Effector memory CD8-positive, alpha-beta T cell (primary cell): ENCODE measurements at places on chromosomes 3 and 15.

DNA sequence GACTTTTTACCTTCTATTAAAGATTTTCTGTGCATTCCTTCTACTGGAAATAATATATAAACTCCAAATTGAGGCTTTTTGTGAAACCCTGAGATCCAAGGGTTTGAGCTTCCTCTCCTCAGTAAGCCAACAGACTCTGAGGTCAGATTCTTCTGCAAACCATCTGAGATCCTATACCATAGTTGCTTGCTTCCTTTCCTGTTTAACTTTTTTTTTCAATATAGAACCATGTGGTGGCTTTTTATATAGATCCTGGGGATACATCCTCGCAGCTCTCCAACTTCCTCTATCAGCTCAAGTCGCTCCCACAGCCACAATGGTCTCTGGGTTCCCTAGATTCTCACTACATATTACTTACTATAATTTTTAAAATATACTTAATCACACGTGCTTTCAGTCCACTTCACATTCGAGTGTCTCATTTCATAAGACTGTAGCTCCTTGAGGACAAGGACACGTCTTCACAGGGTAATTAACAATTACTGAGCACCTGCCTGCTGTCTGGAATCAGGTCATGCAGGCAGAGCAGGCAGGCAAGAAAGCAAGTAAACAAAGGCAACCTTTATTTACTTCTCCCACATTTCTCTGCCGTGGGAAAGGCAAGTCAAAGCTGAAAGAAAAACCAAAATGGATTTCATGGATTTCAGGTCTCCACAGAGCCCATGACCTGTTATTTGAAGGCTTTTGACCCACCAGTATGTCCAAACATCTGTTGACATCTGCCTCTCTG lies 941.5 kb downstream of the FHIT start:
- no peaks in the 10 kb centered on the region for H3K36me3 ChIP-seq
- H3K27me3 ChIP-seq, result no peaks in the 10 kb centered on the region
- H3K4me3 ChIP-seq, result no peak overlapping the region
- no peak for DNase-seq
- no peak overlapping the region for H3K27ac ChIP-seq
- H3K4me1 ChIP-seq, result peaks cover 4% of the 10 kb centered on the region

DNA sequence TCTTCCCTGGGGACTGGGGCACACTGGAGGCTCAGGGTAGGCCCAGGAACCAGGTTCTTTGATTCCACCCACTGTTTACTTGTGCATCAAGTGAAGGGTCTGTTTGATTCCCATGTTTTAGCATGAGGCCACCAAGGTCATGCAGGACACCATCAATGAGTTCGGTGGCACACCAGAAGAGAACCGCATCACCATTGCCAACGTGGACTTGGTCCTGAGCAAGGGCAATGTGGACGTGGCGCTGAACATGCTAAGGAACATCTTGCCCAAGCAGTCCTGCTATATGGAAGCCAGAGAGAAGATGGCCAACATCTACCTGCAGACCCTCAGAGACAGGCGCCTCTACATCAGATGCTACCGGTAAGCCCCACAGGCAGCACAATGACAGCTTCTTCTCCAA lies 21.5 kb downstream of the TTC21A start:
- no peak overlapping the region for H3K4me3 ChIP-seq
- no peak for DNase-seq
- H3K27me3 ChIP-seq, result no peaks in the 10 kb centered on the region
- H3K27ac ChIP-seq, result no peak overlapping the region
- H3K36me3 ChIP-seq, result peaks cover 9% of the 10 kb centered on the region
- peaks cover 27% of the 10 kb centered on the region for H3K4me1 ChIP-seq

- H3K27ac ChIP-seq, result no peak overlapping the region
- H3K4me1 ChIP-seq, result peaks cover 8% of the 10 kb centered on the region
- H3K4me3 ChIP-seq, result no peak overlapping the region
- H3K36me3 ChIP-seq, result no peaks in the 10 kb centered on the region
- DNase-seq, result no peak
Measured at GRCh38 chr3:55489798-55490132, 2.7 kb upstream of the WNT5A start.

DNA sequence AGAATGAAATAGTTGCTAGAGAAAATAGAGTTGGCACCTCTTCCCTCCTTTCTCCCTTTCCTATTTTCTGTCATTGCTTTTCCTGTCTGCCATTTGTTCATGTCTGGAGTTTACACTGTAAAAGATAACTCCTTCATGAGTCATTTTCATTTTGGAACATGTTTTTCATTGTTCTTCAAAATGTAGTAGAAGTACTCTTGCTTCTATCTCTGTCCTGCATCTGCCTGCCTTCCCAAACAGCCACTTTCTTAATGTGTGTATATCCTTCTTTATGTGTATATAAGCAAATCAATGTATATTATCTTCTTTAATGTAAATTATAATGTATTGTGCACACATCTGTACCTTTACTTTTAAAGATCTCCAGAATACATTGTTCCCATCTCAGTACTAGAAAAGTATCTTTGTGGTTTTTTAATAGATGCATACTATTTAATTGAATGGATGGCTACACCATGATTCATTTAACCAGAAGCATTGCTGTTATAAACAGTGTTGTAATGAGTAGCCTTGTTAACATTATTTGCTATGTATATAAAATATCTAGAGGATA lies 41.1 kb downstream of the TSC22D2 start:
- peaks cover 15% of the 10 kb centered on the region for H3K36me3 ChIP-seq
- H3K4me3 ChIP-seq, result no peak overlapping the region
- no peak for DNase-seq
- H3K27me3 ChIP-seq, result no peaks in the 10 kb centered on the region
- peaks cover 51% of the 10 kb centered on the region for H3K4me1 ChIP-seq

GRCh38 chr15:74200412-74200815 lies 2.2 kb downstream of the STRA6 start:
- peaks cover 52% of the 10 kb centered on the region for H3K27me3 ChIP-seq
- H3K4me1 ChIP-seq, result no peaks in the 10 kb centered on the region
- H3K27ac ChIP-seq, result no peak overlapping the region
- no peak for DNase-seq

GRCh38 chr15:74402337-74402841 lies 31.4 kb downstream of the SEMA7A start:
- H3K4me1 ChIP-seq, result peaks cover 40% of the 10 kb centered on the region
- H3K27ac ChIP-seq, result peak overlapping the region; percentile 20
- DNase-seq, result no peak
- H3K27me3 ChIP-seq, result no peaks in the 10 kb centered on the region
- H3K4me3 ChIP-seq, result peak overlapping the region; percentile 1

DNA sequence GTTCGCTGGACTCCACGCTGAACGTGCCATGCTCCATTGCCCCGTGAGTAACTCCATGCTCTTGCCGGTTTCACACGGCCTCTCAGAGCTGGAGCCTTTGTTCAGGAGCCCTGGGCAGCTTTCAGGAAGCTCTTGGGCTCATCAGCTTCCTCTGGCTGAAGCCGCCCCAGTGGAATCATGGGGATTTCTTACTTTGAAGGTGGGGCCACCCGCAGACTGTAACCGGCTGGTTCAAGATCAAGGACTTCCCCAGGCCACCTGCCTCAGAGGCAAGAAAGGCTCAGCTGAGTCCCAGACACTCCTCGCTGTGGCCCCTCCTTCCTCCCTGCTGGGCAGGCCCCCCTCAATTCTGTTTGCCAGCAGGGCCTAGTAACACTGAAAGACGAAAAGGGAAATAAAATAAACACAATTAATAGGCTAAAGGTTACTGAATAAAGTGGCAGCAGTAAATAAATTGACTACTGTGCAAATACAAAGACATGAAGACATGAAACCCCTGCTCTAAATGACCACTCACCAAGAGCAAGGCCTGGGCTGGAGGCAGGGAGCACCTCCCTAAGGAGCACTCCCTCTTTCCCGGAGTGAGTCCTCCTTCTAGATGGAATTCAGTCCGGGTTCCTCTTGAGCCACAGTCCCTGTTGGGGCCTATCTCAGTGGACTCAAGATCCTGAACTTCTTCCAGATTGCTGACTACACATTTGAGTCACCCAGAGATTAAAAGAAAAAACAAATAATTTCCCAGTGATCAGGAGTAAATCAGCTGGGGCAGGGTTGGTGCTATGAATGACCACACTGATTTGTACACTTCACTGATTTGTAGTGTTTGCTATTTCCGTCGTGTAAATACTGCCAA lies 51.0 kb downstream of the ZDHHC19 start:
- H3K4me1 ChIP-seq, result peaks cover 2% of the 10 kb centered on the region
- DNase-seq, result no peak
- H3K27me3 ChIP-seq, result no peaks in the 10 kb centered on the region
